ENCODE measurements at places on chromosomes 7 and 10.

GRCh38 chr10:94402843-94403379 is 570 bp downstream of the TBC1D12 start:
- peak; percentile 23 for DNase-seq

DNA sequence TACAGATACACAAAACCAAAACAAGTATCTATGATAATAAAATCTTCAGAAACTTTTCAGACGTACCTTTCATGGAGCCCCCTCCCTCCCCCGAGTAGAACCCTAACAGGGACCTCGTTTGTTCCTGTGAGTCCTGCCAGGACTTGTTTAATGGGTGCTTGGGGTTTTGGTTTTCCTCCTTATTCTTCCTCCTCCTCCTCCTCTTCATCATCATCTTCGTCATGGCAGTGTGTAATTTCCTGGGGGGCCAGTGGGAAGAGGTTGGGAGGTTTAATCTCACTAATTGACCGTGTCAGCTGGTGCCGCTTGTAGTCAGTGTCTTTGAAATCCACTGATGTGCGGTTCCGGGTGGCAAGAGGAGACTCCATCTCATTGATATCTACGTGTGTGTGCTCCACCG is 103.6 kb downstream of the NT5C2 start:
- DNase-seq = no peak

- DNase-seq = no peak
These were observed 24.7 kb downstream of the CREB3L2 start for GRCh38 chr7:137977173-137977572.

GRCh38 chr7:81819861-81820260 is 50.0 kb upstream of the HGF start:
- no peak for DNase-seq

- no peak for DNase-seq
These were observed 17.2 kb upstream of the AKR1C1 start for GRCh38 chr10:4945766-4946717.

- DNase-seq = no peak
These were observed 7.9 kb downstream of the ESYT2 start for GRCh38 chr7:158821171-158822031.

- DNase-seq = no peak
These were observed 24.3 kb downstream of the PDGFA start for GRCh38 chr7:495326-495725.

DNA sequence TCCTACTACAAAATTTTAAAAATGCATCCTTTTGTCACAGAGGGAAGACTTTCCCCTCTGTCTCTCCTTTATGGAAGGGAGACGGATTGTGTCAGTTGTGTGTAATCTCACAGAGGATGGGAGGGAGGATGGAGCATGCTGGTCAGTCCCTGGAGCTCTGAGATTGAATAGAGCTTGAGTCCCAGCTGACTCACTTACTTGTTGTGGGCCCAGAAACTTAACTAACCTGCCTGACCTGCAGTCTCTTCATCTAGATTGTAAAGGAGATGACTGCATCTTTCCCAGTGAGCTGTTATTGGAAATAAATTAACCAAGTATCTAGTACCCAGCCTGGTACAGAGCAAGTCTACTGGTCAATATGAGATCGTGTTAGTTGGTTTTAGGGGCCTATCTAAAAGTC is 77.9 kb upstream of the ADO start:
- no peak for DNase-seq

DNA sequence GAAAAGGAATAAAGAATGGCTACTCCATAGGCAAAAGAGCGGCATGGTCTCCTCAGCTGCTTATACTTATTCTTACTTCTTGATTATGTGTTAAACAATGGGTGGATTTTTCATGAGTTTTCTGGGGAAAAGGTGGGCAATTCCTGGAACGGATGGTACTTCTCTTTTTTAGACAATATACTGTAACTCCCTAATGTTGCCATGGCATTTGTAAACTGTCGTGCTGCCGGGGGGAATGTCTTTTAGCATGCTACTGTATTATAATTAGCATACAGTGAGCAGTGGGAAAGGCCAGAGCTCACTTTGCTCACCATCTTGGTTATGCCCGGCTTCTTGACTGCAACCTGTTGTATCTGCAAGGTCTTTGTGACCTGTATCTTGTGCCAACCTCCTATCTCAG is 372.1 kb upstream of the AKR1E2 start:
- DNase-seq = peak; percentile 93

GRCh38 chr7:132134814-132135445 is 441.3 kb downstream of the PLXNA4 start:
- DNase-seq = no peak

GRCh38 chr10:87000491-87000890 is 19.6 kb upstream of the FAM25A start:
- DNase-seq = no peak

DNA sequence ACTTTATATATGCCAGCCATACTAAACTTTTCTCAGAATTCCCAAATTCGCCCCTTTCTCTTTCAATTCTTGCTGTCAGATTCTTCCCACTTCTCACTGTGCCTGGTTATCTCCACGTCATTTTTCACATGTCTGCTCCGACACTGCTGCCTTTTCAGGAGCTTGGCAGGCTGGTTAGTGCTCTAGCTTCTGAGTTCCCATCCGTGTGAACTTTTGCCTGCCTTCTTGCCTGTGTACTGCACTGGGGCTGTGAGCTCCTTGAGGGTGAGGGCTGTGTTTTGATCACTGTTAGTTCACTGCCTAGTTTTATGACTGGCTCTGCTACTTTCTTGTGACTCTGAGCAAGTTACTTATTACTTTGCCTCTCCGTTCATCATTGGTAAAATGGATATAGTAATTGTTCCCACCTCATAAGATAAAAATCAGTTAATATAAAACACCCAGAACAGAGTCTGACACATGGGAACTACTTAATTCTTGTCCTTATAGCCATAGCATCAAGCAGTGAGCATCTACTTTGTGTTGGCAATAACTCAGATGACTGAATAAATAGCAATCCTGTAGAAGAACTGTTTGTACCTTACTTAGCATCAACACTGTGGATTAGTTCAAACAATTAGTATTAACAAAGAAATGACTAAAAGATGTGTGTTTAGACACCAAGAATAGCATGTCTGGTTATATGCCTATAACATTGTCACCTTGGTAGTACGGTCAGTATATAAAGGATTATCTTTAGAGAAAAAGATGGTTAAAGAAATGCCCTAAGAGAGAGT is 5.5 kb downstream of the GSTO1 start:
- DNase-seq = no peak

DNA sequence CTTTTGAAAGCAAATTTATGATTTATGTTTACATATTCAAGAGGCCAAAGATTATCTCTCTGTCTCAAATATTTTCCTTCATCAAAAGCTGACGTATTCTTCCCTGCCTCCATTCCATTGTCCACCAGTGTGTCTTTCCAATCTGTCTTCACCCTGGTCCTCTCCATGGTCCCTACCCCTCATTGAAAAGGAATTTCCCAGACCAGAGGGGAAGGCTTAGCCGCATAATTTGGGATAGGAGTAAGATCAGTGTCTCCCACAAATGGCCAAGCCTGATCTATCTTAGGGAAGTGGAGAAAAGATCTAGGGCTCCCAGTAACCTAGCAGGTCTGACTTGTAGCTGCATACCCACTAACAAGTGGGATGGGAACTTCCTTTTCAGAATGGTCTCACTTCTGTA is 46.3 kb upstream of the ZNF800 start:
- DNase-seq = no peak

DNA sequence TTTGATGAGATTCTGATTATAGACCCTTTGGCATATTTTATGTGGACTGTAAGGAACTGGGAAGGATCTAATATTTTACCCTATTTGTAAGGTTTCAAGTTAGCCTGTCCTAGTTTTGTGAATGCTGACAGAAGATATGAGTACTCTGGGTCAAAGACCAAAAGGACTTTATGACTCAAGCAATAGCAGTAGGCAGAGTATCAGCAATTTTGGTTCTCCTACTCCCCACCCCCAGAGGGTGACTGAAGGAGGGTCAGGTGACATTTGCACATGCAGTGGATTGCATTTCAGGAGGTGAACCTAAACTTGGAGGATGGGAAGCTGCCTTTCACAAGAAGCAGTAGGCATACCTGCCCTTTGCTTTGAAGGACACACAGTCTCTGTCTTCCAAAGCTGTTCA is 84.0 kb upstream of the KLF6 start:
- DNase-seq = no peak

GRCh38 chr7:36657036-36657660 is 67.1 kb downstream of the AOAH start:
- no peak for DNase-seq

DNA sequence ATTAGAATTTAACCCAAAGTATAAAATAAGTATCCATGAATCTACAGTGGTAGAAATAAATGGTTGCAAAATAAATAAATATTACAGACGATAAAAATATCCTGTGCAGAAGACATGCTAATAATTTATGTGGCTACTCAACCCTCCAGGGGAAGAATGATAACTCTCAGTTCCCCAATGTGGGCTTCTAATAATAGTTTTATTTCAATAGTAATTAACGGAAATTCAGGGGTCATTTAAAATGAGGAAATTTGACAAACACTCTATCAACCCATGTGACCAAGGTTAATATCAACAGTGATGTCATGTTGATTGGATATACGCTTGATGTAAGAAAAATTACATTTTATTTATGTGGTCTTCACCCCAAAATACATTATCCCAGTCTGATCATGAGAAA is 1082.6 kb upstream of the LRRTM3 start:
- DNase-seq = no peak

DNA sequence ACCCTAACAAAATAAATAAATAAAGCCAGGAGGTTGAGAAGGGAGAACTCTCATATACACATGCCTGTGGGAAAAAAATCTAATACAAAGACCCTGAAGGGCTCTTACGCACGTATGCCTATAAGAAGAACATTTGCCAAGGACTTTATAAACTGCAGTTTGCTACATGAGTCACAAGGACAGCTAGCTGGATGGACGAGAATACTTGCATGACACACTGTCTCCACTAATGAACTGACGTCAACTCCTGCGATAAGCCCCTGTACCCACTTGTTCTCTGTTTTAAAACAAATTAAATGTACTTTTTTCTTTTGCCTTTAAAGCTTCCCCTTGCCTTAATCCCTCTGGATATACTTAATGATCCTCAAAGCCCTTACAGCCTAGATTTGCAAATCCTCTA is 374.6 kb upstream of the GHITM start:
- no peak for DNase-seq

DNA sequence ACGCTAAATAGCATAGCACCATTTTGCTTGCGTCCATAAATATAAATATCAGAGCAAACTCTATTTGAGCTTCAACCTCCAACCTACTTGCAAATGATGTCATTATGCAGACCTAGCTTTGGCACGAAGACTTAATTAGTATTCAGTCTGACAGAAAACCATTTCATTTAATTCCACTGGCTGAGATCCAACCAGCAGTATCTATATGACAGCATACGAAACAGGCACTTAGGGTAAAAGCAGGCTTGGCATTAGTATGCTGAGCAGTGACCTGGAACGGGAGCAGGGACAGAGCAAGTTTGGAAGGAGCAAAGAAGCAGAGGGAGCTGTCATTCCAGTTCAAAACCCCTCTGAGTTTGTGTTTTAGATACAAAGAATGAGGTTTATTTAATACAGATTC is 312.5 kb upstream of the CHRM2 start:
- no peak for DNase-seq

DNA sequence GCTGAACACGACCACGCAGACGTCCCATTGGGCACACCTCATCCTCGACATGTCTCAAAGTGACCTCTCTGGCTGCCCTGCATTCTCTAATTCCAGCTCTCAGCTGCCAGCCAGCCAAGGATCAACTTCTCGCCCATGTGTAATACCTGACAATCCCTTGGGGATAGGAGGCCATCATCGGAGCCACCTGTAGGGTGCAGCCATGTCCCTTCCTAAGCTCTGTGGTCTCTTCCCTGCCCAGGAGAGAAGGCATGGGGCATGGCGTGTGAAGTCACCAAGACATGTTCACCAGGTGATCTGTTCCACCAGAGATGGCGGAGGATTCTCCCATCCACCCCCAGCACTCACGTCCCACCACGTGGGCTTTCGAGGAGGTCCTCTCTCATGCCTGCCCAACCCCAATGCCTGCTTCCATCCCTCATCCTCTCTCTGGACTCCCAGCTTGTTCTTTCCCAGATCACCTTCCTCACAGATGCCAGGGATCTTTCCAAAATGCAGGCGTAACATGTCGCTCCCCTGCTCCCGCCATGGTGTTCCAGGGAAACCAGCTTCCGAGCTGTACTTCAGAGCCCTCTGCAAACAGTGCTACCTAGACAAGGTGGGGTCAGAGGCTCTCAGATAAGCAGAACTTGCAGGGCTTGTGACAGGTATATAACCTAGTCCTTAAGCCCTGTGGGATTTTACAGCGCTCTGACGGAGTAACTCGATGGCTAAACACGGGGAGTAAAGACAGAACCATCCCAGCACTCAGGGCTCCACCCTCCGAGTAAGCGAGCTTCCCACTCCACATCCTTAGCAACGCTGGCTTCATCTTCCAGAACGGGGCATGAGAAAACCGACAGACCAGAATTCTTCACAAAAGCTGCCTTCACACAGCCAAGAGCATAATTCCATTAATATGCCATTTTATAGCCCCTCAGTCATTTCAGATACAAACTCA is 41.1 kb downstream of the BRI3 start:
- no peak for DNase-seq

DNA sequence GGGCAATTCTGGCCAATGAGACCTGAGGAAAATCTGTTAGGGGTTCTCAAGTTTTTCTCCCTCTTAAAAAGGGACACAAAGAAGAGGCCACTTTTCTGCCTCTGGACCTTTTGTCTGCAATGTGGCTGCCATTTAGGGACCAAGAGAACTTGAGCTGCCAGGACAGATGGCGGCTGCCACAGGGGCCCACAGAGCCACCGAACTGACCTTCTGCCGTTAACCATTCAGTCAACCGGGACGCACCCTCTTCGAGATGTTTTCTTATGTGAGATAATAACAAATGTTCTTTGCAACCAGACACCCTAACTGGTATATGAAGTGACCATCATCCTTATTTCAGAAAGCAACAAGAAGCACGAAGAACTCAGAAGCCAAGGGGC is 29.2 kb downstream of the GSDME start:
- no peak for DNase-seq

DNA sequence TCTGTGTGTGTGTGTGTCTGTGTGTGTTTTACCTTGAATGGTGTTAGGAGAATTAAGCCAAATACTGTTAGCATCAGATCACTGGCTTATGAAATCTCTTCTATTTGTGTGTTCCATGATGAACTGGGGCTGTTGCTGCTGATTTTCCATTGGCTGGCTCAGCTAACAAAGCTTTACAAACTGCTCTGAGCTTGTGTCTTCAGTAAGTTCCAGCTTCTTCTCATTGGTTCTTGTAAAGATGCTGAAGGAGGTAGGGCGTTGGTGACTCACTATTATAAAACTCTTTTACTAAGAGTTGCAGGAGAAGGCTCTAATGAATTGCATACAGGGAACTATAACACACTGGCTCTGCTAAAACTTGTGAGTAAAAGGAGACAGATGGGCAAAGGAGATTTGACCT is 136.4 kb upstream of the PRKCQ start:
- DNase-seq = no peak
